ENCODE measurements at places on chromosomes 5 and 9.
A peak's percentile ranks its signal among the peaks of the same experiment; 100 is the strongest.

DNA sequence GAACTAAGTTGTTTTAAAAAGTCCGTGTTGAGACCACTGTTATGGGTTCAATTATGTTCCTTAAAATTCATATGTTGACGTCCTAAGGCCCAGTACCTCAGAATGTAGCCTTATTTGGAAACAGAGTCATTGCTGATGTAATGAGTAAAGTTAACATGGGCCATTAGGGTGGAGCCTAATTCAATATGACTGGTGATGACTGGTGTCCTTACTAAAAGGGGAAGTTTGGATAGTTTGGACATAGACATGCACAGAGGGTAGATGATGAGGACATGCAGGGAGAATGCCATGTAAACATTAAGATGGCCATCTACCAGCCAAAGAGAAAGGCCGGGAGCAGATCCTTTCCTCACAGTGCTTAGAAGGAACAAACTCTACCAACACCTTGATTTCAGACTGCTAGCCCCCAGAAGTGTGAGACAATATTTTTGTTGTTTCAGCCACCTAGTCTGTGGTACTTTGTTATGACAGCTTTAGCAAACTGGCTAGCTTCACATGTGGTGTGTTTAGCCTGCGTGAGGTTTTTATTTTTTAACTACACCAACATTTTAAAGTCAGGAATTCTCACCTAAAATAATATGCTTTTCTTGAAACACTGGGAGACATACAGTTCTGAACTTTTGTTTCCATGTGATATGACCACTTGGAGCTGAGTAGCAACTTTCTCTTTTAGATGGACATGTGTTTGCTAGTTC lies 135.3 kb downstream of the YIPF5 start:
- no peak for DNase-seq

DNA sequence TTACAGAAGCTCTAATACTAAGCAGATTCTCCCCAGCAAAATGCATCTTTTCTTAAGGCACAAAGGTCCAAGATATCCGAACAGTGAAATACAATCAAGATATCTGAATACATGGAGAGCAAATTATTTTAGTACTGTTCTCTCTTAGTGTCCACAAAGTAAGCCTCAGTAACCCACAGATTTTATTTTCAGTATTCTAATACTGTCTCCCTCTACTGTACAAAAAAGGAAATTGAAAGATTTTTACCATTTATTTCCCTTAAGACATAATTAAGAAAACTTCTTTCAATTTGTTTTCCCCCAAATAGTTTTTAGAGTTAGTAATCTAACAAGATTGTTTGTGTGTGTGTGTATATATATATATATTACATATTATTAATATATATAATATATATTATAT lies 24.7 kb upstream of the NOL6 start:
- no peak for DNase-seq

GRCh38 chr5:178555771-178556211 lies 34.4 kb downstream of the COL23A1 start:
- no peak for DNase-seq

GRCh38 chr9:128781187-128782070 lies 5.6 kb upstream of the TBC1D13 start:
- DNase-seq = no peak

DNA sequence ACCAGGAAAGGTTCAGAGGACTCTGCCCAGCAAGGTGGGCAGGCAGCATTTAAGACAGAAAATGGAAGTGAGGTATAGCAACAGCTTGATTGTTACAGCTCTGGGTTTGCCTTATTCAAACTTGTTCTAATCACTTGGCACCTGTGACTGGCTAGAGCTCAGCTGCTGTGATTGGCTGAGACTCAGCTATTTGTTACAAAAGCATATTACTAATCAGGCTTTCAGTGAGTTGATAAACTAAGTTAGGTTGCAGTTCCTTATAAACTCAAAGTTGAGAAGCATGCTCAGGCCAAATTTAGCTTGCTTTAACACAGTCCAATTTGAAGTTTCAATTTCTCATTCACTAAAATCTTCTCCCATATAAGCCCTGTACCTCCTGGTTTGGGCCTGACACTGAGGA lies 56.3 kb downstream of the GDA start:
- DNase-seq = no peak

- no peak for DNase-seq
These were observed at the start of gene PPP3R2 for GRCh38 chr9:101594796-101595195. Gene PPP3R2, minus strand, starts transcription at chr9:101594969. Its CDS starts 48 bp downstream, at chr9:101594921.

DNA sequence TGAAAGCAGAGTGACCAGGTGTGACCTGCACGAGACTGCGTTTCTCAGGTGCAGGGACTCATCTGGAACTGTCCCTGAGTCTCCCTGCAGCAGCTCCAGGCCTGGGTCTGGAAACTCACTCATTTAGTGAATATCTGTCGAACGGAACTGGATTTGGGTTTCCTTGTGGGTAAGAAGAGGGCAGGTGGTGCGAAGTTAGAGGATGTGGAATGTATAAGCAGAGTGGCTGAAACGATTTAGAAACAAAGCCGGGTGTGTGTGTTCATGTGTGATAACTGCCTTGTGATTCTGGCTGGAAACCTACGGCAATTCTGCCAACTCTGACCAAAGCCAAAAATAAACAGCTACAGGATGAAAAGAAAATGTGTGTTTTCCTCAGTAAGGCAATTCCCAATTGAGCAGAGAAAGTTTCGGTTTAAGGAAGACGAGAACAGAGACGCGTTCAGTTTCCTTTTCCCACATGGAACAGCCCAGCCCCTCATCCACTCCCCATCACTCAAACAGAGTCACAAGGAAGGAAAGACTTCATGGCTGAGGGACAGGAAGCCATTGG lies 130.3 kb downstream of the NSG2 start:
- no peak for DNase-seq

- DNase-seq = no peak
These were observed 155.5 kb upstream of the WWC1 start for GRCh38 chr5:168135897-168136296.

- no peak for DNase-seq
These were observed 2.7 kb upstream of the LARS1 start for GRCh38 chr5:146185161-146185560.

- DNase-seq = no peak
These were observed 232.1 kb downstream of the MAN2A1 start for GRCh38 chr5:109921735-109922380.

GRCh38 chr9:8653855-8654254 lies 854.3 kb upstream of the DMAC1 start:
- no peak for DNase-seq

DNA sequence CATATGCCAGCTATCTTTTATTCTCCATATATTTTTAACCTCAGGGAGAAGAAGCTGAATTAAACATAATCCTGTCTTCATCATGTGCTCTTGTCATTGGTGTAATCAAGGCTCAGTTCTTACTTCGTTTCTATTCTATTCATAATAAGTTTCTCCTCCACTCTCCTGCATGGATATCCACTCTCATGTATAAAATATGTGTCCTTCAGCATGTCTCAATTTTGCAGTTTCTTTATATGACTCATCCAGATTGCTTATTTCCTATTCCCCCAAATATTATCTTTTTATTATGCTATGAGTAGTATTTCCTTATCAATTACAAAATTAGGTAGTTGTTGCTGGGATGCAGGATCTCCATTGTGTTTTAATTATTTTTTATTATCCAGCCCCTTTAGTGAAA lies 643.7 kb upstream of the ACO1 start:
- DNase-seq = no peak

GRCh38 chr5:142716963-142717362 lies 31.1 kb upstream of the FGF1 start:
- DNase-seq = peak; percentile 33

- no peak for DNase-seq
These were observed 70.1 kb upstream of the PPP2R2B start for GRCh38 chr5:146948666-146949065.

- no peak for DNase-seq
These were observed 7.3 kb downstream of the COL5A1 start for GRCh38 chr9:134648701-134649530.

DNA sequence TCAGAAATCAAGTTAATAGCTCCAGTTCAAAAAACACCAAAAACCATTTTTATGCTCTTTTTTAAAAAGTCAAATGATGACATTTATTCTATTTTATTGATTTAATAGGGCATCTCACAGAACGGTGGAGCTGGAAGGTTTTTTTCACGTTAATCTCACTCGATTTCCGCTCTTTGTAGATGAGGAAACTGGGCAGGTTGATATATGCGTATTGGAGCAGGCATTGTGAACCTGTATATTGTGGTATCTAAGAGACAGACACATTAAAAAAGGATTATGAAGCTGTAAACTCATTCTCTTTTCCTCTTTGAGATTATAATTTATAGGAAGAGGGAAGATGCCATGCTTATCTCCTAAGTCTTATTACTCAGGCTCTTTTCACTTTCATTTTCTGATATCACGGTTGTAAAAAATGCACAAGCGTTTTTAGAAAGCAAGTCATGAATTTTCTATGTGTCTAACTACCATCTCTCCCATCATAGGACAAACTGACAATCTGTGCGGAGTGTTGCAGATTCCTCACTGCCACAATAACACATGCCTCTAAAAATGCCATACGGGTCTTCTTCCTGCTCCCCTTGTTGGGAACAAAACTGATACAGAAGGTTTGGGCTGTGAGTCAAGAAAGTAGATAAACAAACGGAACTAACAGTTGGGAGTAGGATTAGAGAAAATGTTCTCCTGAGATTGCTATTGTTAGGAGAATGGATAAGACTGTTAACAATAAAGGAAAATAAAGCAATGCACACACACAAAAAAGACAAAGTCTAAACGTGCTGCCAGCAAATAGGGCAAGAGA lies 1997.7 kb downstream of the MAT2B start:
- DNase-seq = no peak

- no peak for DNase-seq
These were observed 16.1 kb upstream of the RAB14 start for GRCh38 chr9:121217609-121218292.

- DNase-seq = peak; percentile 13
These were observed at the start of gene NIPSNAP3A for GRCh38 chr9:104747565-104748358. Gene NIPSNAP3A, plus strand, starts transcription at chr9:104747683. Its CDS starts 110 bp downstream, at chr9:104747793.

DNA sequence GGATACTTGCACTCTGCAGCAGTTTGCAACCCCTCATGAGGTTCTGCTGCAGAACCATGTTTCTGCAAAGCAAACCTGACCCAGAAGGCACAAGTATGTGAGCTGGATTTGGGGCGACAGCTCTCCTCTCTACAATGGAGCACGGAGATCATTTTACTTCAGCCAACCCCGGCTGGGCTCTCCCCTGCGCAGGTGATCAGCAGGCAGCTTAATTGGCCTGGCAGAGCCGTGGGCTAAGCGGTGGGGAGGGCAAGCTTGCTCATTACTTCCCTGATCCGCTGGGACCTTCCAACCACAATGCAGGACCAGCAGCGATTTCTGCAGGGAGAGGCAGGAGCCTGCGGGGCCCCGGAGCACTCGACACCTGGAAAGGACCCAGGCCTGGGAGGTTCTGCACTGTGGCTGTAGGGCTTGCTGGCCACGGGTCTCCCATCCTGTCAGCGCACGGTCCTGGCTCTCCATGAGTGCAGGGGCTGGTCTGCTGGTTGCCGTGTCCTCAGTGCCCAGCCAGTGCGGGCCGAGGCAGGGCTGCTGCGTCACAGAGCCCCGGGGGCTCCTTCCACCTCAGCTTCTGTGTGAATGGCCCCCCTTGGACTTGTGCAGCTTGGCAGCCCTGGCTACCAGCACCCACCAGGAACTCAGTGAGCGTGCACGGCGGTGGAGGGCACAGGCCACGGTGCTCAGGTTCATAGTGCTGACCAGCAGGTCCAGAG lies 51.8 kb upstream of the RAPGEF1 start:
- no peak for DNase-seq

DNA sequence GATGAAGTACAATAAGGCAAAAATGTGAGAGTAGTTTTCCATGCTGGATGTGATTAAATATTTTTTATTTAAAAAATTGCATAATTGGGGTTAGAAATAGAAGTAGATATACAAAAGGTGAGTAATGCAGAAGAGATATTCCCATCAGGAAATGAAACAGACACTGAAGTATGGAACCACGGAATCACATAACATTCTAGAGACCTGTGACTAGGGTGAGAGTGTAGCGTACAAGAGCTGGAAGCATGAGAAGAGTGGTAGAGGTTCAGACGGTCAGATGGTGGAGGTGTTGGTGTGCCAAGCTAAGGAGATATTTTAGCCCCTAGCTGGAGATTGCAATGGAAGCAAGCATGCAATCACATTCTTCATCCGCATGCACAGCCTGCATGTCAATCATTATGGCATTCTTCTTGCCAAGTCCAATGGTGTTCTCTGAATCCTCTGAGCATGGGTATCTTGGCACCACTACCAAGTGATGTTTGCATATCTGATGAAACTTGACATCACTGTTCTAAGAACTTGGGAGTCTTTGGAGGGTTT lies 587.8 kb downstream of the PSAT1 start:
- no peak for DNase-seq

DNA sequence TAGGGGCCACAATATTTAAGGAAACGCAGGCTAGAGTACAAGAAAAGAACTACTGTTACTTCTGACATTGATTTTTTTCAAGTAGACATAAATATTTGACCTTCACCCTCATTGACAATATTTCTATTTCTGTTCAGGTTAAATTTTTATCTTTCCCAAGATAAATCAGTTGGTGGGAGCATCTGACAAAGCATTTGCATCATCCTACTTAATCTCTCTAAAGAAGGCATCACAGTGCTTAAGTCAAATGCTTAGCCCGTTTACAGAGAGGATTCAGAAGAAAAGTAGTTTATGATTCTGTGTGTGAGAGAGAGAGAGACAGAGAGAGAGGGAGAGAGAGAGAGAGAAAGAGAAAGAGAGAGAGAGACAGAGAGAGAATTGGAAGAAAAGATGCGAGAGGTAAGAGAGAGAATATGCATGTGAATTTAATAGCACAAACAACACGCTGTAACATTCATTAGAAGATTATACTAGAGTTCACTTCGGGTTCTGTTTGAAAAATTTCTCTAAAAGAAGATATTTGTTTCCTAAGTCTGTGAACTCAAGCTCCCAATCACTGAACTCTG lies 1093.3 kb upstream of the CDH6 start:
- no peak for DNase-seq

GRCh38 chr9:98783518-98784226 lies 12.7 kb downstream of the ANKS6 start:
- no peak for DNase-seq

DNA sequence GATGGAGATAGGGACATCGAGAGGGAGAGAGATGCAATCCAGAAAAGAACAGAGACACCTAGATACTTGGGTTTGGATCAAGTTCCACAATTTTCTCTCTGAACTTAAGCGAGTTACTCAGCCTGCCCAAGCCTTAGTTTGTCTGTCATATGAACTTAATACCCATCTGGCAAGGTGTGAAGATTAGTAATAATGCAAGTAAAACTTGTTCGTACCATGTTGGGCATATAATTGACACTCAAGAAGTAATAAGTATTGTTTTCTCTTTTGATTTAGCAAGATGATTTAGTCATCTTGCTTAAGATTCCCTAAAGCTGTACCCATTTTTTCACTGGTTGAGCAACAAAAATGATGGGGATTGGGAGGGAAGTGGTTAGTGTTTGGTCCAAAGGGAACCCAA lies 7.5 kb downstream of the RABGAP1 start:
- no peak for DNase-seq

GRCh38 chr9:16461851-16462250 lies 408.6 kb downstream of the BNC2 start:
- DNase-seq = no peak

DNA sequence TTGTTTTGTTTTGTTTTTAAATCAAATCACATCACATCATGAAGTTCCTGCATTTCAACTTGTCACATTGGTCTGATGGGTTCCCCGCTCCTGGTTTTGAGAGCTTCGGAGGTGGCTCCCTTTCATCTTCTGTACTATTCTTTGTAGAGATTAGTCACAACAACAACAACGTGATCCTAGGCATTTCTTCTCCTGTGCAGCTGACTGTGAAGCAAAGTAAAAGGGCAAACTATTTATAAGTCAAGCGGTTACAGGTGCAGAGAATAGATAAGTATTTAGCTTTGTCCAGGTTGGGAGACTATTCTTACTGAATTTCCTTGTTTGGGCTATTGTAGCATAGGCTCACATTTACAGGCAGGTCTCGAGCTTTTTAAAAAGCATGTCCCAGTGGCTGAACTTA lies 197.7 kb upstream of the CDKN2B start:
- DNase-seq = no peak

Measured in AG04450 (cell line).